ENCODE measurements at places on chromosomes 5 and 9.

GRCh38 chr9:132268725-132269352, 85.9 kb downstream of the SETX start:
- H3K27ac ChIP-seq: peak overlapping the region; percentile 80
- no peak overlapping the region for H3K4me3 ChIP-seq
- H3K36me3 ChIP-seq: peaks cover 26% of the 10 kb centered on the region
- peak; percentile 75 for DNase-seq

DNA sequence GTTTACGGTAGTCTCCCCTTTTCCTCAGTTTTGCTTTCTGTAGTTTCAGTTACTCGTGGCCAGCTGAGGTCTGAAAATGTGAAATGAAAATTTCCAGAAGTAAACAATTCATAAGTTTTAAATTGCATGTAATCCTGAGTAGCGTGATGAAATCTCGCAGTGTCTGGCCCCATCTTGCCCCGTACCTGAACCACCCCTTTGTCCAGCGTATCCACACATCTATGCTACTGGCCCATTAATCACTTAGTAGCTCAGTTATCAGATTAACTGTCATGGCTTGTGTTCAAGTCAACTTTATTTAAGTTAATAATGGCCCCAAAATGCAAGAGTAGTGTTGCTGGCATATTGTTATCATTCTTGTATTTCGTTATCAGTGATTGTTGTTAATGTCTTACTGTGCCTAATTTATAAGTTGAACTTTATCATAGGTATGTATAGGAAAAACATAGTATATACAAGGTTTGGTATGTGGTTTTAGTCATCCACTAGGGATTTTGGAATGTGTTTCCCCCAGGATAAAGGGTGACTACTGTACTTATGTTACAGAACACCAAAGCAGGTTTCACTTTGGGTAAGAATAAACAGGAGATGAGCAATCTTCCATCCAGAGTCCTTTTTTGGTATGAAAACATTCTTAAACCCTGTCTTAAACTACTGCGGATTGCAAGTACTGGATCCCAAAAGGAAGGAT, 118.4 kb upstream of the KCNN2 start:
- DNase-seq: no peak
- H3K27me3 ChIP-seq: no peaks in the 10 kb centered on the region
- no peaks in the 10 kb centered on the region for H3K36me3 ChIP-seq
- H3K4me3 ChIP-seq: no peak overlapping the region

DNA sequence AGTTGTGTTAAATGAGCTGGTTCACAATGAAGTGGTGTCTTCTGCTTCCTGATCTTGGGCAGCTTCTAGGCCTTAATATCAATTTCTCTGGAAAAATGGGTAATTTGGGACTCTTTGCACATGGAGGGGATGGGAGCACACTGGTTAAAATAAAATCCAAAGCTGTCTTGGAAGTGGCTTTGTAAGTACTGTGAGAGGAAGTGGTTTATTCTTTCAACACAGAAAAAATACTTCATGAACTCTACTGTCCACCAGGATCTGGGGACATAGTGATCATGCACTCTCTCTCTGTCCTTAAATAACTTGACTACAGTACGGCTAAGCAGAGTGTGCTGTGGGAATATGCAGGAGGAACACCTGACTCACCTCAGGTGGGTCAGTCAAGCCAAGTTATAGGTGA, 2.4 kb downstream of the PCYOX1L start:
- peaks cover 12% of the 10 kb centered on the region for H3K4me1 ChIP-seq
- H3K27ac ChIP-seq: no peak overlapping the region
- DNase-seq: no peak
- peak overlapping the region; percentile 57 for H3K4me3 ChIP-seq
- H3K27me3 ChIP-seq: no peaks in the 10 kb centered on the region
- peaks cover 2% of the 10 kb centered on the region for H3K36me3 ChIP-seq

DNA sequence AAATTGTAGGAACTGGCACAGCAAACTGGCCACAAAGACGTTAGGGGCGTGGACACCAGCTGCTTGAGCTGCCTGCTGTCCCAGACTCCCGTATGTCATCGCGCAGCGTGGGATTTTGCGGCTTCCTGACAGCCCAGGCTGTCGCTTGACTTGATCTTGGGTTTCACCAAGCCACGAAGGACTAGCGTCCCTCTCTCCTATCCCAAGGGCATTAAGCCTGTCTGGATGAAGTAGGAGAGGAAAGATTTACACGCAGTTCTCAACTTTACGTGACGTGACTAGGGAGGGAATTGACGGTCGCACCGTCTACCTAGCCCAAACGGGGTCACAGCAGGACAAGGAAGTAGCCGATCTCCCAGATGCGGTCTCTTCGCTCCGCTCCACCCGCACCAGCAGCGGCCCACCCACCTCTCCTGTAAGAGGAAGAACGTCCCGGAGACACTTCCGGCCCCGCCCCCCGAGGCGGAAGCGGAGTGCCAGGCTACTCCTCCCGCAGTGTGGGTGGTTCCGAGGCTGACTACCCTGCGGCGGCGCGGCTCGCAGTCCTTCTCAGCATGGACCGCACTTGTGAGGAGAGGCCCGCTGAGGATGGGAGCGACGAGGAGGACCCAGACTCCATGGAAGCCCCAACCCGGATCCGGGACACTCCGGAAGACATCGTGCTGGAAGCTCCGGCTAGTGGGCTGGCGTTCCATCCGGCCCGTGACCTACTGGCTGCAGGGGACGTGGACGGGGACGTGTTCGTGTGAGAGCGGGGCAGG, at the start of gene WDR55:
TSS of gene WDR55 (plus strand) at position 546 of the 761 bp plus-strand sequence. CDS start at position 555, 9 bp downstream.
- peaks cover 22% of the 10 kb centered on the region for H3K4me1 ChIP-seq
- H3K27ac ChIP-seq: peak within 1 kb of the TSS; percentile 100
- peaks cover 38% of the 10 kb centered on the region for H3K36me3 ChIP-seq
- peak; percentile 96 for DNase-seq

GRCh38 chr5:32646061-32646969, 61.0 kb downstream of the SUB1 start:
- H3K4me3 ChIP-seq: no peak overlapping the region
- no peaks in the 10 kb centered on the region for H3K27me3 ChIP-seq
- no peaks in the 10 kb centered on the region for H3K36me3 ChIP-seq
- H3K27ac ChIP-seq: no peak overlapping the region

- no peaks in the 10 kb centered on the region for H3K4me1 ChIP-seq
- no peak overlapping the region for H3K4me3 ChIP-seq
- no peak overlapping the region for H3K27ac ChIP-seq
Measured at GRCh38 chr9:69253057-69253456, 72.0 kb upstream of the ENTREP1 start.

DNA sequence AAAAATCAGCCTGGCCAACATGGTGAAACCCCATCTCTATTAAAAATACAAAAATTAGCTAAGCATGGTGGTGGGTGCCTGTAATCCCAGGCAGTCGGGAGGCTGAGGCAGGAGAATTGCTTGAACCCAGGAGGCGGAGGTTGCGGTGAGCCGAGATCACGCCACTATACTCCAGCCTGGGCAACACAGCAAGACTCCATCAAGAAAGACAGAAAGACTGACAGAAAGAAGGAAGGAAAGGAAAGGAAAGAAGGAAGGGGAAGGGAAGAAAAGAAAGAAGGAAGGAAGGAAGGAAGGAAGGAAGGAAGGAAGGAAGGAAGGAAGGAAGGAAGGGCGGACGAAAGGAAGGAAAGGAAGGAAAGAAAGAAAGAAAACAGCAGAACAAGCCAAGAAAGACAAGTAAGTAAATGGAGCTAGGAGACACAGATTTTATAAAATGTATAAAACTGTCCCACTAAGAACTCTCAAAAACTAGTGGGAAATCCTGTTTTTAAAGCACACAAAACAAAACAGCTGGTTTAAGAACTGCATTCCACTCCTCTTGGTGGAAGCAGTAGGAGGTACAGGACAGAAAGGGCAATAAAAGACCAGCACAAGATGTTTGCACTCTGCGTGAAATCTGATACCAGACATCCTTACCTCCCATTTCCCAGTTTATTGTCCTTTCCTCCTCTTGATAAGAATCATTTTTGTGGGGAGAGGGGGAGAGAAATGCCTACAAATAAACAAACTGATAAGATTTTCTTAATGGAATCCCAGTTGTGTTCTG, 46.7 kb downstream of the MYO10 start:
- no peak for DNase-seq
- H3K36me3 ChIP-seq: no peaks in the 10 kb centered on the region
- H3K4me1 ChIP-seq: peaks cover 49% of the 10 kb centered on the region

DNA sequence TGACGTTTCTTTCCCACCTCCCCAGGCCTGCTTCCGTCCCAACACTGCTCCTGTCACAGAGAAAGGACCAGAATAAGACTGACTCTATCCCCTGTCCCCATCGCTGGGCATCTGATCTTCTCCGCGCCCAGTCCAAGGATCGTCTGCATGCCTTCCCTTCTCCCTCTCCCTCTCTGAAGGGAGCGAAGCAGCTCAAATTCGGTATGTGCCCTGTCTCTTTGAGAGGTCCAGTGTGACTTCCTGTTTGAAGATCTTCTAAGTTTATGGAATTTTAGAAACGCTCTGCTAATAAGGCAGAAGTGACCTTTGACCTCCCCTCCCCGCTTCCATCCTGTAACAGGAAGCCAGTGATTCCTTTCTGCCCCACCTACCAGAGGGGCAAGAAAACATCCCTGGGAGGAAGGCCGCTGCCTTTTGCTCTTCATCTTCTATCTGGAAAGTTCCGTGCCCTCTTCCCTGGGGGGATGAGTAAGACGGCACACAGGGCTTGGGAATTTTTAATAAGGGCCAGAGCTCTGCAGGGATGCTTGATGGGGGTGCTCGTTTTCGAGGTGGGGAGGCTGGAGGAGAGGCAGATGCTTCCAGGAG, 40.7 kb upstream of the RNU6ATAC start:
- H3K27ac ChIP-seq: peak overlapping the region; percentile 42
- DNase-seq: no peak
- no peak overlapping the region for H3K4me3 ChIP-seq
- H3K27me3 ChIP-seq: peaks cover 3% of the 10 kb centered on the region
- H3K4me1 ChIP-seq: peaks cover 28% of the 10 kb centered on the region

- no peaks in the 10 kb centered on the region for H3K4me1 ChIP-seq
- no peaks in the 10 kb centered on the region for H3K27me3 ChIP-seq
- H3K36me3 ChIP-seq: no peaks in the 10 kb centered on the region
- DNase-seq: no peak
- no peak overlapping the region for H3K4me3 ChIP-seq
- H3K27ac ChIP-seq: no peak overlapping the region
Measured at GRCh38 chr5:120082316-120083068, 381.6 kb upstream of the PRR16 start.

DNA sequence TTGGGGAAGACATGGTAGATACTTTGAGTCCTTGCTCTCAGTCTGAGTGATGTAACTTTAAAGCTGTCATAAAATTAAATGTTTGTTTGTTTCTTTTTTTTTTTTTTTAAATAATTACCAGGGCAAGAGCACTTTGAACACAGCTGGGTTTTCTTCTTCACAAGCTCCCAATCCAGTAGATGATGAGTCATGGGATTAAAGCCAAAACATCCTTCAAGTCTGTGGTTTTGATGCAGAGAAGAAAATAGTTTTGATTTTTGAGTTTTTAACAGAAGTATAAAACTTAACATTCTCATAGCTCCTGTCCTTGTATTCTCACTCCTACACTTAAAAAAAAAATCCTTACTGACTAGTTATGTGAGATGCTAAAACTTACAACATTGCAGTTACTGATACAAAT, 34.8 kb upstream of the IL31RA start:
- peaks cover 11% of the 10 kb centered on the region for H3K27me3 ChIP-seq
- no peak overlapping the region for H3K4me3 ChIP-seq
- no peaks in the 10 kb centered on the region for H3K36me3 ChIP-seq
- no peak for DNase-seq

GRCh38 chr9:70412832-70413463, 1.5 kb downstream of the KLF9 start:
- H3K36me3 ChIP-seq: no peaks in the 10 kb centered on the region
- peak; percentile 74 for DNase-seq
- peak overlapping the region; percentile 99 for H3K4me3 ChIP-seq
- peak overlapping the region; percentile 95 for H3K27ac ChIP-seq

- no peaks in the 10 kb centered on the region for H3K36me3 ChIP-seq
- H3K4me1 ChIP-seq: peaks cover 26% of the 10 kb centered on the region
- H3K27ac ChIP-seq: no peak overlapping the region
- H3K4me3 ChIP-seq: no peak overlapping the region
Measured at GRCh38 chr5:122195802-122196394, 66.6 kb downstream of the ZNF474 start.

DNA sequence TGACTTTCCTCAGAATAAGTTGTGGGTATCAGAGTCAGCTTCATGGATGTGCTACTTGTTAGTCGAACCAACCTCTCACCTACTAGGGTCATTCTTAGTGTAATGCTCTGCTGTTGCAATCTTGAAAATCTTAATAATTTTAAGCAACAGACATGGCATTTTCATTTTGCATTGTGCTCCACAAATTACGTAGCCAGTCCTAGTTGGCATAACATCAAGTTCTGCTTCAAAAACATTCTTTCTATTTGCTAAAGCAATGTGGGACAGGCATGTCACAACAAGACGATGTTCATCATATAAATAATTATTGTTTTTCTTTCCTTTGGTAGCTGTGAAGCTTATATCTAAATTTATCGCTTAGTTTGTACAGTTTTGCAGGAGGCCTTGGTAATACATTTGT, 39.3 kb upstream of the CDH12 start:
- no peaks in the 10 kb centered on the region for H3K27me3 ChIP-seq
- DNase-seq: no peak
- H3K4me1 ChIP-seq: no peaks in the 10 kb centered on the region

- peaks cover 7% of the 10 kb centered on the region for H3K27me3 ChIP-seq
- H3K36me3 ChIP-seq: no peaks in the 10 kb centered on the region
- H3K4me3 ChIP-seq: peak overlapping the region; percentile 16
- DNase-seq: no peak
Measured at GRCh38 chr9:81032831-81033230, 656.5 kb downstream of the TLE1 start.

- H3K36me3 ChIP-seq: no peaks in the 10 kb centered on the region
- H3K4me1 ChIP-seq: peaks cover 10% of the 10 kb centered on the region
- no peak for DNase-seq
- H3K27me3 ChIP-seq: no peaks in the 10 kb centered on the region
- no peak overlapping the region for H3K27ac ChIP-seq
- H3K4me3 ChIP-seq: no peak overlapping the region
Measured at GRCh38 chr5:138736293-138736692, 16.9 kb upstream of the CTNNA1 start.

GRCh38 chr5:38807570-38808483, 38.0 kb upstream of the OSMR start:
- no peaks in the 10 kb centered on the region for H3K36me3 ChIP-seq
- H3K4me3 ChIP-seq: no peak overlapping the region
- no peak overlapping the region for H3K27ac ChIP-seq
- DNase-seq: no peak
- peaks cover 7% of the 10 kb centered on the region for H3K4me1 ChIP-seq

DNA sequence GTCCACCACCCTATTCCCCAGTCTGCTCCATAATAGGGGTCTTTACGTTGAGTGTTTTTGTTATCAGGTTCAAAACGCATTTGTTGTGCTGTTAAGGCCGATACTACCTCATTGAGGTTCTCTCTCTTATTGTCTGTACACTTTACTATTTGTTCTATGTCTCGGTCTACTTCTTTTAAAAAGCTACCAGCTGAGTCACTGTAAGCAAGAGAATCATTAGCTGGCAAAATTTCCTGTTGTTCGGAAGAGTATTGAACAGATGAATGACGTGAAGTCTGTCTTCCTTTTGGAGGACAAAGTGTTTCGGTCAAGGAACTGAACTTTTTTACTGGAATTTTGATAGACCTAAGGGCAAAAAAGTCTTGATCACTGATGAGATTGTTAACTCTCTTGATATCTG, 10.3 kb downstream of the LYSMD3 start:
- peaks cover 39% of the 10 kb centered on the region for H3K36me3 ChIP-seq
- H3K27ac ChIP-seq: no peak overlapping the region
- DNase-seq: no peak
- no peaks in the 10 kb centered on the region for H3K27me3 ChIP-seq
- no peak overlapping the region for H3K4me3 ChIP-seq
- H3K4me1 ChIP-seq: no peaks in the 10 kb centered on the region

Measured in type B pancreatic cell (in vitro differentiated cells).